ENCODE measurements at places on chromosomes 6 and 20.

DNA sequence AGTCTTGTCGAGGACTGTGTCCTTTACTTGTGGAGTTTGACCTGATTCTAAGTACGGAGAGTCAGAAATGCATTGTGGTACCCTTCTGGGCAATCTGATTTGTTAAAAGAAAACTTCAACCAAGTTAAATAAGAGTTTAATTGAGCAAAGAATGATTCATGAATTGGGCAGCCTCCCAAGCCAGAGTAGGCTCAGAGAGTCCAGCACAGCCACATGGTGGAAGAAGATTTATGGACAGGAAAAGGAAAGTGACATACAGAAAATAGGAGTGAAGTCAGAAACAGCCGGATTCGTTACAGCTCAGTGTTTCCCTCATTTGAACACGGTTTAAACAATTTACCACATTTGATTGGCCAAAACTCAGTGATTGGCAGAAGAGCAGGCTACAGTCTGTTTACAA, 329.2 kb downstream of the DHX35 start:
- no peak for DNase-seq

GRCh38 chr20:45407067-45407745, 883 bp upstream of the DBNDD2 start:
- DNase-seq: no peak

DNA sequence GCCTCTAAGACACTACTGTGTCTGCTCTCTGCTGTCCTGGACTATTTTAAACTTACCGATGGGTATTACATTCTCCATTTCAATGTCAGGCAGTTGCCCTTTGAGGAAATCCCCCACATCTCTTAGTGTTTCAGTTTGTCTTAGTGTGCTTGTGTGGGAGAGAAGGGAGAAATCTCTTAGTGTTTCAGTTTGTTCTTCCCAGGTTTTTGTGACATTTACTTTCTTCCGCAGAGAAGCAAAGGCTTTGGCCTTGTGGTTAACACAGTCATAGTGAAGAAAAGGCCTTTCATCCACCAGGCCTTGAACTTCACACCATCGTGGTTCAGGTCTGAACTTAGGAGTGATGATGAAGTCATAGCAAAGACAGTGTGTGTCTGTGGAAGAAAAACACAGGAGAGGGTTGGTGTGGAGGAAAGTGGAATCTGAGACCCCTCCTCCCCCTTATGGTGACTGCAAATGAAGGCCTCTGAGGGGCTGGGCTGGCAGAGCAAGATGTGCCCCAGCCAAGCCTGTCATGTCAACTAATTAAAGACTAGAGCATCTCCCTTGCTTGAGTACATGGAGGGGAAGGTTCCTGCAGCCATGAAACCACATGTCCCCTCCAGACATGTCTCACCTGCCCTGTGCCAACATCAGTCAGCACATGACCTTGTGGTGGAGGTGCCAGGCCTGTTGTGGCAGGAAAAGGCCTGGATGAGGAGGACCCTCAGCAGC, 23.9 kb downstream of the RAET1L start:
- DNase-seq: no peak

DNA sequence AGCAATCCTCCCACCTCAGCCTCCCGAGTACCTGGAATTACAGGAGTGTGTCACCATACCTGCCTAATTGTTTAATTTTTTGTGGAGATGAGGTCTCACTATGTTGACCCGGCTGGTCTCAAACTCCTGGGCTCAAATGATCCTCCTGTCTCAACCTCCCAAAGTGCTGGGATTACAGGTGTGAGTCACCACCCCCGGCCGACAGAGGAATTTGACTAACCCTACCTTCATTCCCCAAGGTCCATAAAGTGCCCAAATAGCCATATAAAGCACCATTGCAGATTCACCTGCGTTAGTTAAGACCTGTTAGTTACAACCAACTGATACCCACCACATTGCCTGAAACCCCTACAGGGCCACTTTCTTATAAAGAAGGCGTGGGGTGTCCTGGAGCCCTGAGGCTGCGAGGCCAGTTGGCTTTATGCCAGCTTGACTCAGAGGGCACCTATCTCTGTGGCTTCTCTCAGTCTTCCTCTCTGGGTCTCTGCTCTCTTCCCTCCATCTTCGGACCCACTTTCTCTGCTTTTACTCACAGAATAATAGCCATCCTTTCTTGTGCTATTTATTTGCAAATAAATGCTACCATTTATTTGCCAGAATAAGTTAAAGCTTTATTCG, 65.6 kb downstream of the SLC2A10 start:
- DNase-seq: no peak

GRCh38 chr20:1184638-1185315, at the start of gene TMEM74B:
TSS of gene TMEM74B (minus strand) at chr20:1184981. CDS start at chr20:1183801, 1,180 bp downstream.
- DNase-seq: no peak

DNA sequence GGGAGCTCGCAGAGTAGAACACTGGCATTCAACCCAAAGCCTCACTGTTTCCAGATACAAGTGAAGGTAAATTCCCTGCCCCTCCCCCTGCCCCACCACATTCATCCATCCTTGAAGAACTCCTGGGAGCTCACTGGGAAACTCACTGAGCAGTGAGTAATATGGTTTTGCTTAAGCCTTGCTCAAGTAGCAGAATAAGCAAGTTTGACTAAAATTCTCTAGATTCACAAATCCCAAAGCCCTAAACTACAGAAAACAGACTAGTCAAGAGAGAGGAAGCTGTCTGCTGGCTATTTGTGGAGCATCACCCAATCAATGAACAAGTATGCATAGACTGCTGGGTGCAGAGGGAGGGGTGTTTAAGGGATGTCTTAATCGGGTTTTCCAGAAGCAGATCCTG, 82.1 kb downstream of the UNC5CL start:
- DNase-seq: no peak

DNA sequence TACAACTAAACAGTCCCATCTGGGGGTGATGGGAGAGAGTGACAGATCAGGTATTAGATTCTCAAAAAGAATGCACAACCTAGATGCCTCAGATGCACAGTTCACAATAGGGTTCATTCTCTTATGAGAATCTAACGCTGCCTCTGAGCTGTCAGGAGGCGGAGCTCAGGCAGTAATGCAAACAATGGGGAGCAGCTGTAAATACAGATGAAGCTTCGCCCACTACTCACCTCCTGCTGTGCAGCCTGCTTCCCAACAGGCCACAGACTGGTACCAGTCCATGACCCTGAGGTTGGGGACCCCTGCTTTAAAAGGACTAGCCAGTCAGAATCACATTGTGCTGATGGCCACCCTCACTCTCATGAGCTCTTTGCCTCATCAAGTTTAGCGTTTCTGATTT, 247.0 kb upstream of the KCNQ5 start:
- DNase-seq: no peak

DNA sequence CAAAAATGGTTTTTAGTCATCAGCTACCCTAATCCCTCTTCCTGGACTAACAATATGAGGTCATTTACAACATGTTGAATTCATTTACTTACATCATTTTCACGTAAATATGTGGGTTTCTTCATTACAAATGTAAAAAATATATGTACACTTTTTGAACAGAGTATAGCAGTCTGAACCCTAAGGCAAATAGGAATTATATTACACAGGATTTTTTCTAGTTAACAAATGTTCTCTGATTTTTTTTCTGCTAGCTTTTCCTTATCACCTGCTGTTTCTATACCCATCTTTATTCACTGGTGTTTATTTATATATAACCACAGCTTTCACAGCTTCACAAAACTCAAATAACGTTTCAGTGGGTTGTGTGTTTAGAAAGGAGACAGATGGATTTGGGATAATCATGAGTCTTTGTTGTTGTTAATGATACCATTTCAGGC, 21.0 kb upstream of the CD2AP start:
- DNase-seq: no peak

- DNase-seq: no peak
Observed at GRCh38 chr20:63293456-63293855, 470 bp downstream of the COL20A1 start.

GRCh38 chr6:169073311-169073710, 180.3 kb downstream of the THBS2 start:
- DNase-seq: no peak

DNA sequence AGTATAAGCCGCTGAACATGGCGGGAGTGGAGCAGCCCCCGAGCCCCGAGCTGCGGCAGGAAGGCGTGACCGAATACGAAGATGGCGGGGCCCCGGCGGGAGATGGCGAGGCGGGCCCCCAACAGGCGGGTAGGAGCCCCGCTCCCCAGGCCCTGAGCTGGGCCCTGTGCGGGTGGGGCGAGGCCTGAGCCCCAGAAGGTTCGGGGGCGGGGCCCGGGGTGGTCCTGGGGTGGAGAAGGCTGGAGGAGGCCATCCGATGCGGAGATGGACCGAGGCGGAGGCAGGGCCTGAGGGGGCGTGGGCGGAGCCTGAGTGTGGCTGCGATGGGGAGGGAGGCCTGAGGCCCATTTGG, 7.1 kb downstream of the L3MBTL1 start:
- DNase-seq: no peak

GRCh38 chr20:33442136-33443005, 1.2 kb downstream of the SNTA1 start:
- no peak for DNase-seq

DNA sequence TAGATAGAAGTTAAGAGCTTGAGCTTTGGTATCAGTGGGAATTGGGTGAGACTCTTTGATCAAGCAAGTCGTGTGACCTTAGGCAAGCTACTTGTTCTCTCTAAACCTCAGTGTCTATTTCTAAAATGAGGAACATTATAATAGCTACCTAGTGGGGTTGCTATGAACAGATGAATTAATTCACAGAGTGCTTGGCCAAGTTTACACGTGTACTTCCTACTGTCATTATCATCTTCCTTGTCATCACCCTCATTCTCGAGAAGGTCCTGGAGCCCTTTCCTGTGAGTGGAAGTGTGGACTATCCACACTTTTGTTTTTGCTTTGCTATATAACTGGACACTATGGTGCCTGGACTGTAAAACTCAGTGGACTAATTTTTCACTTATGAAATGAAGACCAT, 64.0 kb downstream of the BCKDHB start:
- DNase-seq: no peak

DNA sequence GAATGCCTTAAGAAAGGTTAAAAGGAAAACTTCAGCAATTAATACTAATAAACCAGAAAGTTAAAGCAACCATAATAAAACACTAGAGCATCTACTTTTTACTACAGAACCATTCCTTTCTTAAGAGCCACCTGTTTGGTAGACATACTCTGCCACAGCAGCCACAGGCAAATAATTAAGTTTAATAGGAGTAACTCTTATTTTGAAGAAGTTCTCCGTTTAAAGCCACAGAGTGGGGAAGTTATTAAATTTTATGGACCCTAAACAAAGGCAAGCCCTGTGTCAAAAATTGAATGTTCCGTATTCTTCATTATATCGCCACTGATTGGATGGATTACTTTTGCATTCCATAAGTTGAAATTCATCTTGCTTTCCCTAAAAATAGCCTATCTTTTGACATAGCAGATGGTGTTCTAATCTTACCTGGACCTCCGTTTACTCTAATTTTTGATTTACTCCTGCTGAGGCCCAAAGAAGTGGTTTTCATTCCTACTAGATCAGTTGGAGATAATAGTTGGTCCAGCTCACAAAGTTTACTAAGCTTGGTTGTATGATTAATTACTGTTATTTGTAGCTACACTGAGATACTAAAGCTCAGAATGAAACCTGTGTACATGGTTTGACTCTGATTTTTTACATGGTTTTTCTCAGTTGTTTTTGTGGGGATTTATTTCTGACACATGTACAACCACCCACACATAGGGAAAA, 140.4 kb upstream of the SUPT3H start:
- DNase-seq: no peak

DNA sequence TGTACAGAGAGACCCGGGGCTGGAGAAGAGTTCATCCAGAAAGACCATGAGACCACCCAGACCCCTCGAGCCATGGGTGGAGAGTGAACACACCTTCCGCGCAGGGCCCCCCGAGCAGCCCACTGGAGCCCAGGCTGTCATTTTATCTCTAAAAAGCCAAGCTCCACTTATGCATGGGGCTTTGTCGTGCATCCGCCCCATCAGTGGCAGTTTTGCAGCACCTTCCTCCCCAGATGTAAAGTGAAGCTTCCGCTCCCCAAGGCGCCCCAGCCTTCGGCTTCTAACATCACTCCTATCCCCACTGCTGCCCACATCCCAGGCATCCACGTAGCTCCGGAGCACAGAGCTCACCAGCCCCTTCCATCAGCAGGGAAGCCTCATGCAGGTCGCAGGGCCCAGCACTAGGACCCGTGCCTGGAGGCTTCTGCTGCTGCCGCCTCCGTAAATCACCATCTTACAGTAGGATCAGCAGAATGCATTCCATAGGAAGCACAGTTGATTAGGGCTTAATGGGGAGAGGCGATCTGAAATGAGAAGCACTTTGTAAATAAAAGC, 301.1 kb downstream of the TAF4 start:
- DNase-seq: no peak

GRCh38 chr20:37690626-37691369, 3.0 kb upstream of the CTNNBL1 start:
- no peak for DNase-seq

DNA sequence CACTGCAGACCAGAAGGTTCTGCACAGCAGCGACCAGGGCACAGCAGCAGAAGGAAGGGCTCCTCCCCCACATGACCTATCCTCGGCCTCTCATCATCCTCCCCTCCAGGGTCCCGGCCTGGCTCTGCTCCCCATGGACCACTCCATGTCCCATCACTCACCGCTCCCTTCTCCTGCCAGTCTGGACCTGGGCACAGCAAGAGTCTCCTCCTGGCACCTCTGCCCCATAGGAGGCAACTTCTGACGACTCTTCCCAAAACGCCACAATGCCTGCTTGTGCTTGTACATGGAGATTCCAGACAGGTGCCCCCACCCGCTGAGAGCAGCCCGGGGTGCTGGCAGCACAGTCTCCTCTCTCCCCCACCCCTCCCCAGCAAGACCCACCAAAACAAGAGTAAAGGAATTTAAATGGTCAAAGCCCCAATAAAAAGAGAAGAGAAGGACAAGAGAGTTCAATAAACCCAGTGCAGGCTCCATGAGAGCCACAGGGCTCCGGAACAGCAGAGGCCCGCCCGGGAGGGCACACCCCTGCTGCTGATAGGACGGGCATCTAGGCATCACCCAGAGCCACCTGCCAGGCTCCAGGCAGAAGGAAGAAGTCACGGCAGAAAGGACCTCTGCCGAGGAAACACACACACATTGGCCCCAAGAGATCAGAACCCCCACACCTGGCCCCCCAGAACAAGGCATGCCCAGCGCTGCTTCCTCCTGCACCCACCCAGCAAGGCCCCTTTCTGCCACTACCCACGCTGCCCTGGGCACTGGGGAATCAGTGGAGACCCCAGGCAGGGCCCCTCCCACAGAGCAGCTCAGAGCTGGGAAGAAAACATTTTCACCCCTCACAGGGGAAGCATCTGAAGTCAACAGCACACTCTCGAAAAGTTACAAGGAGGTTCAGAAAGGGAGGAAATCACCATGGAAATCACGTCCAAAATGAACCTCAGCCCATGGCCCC, 15.2 kb downstream of the TAF4 start:
- no peak for DNase-seq

- DNase-seq: no peak
Observed at GRCh38 chr6:43124481-43124880, 46.6 kb upstream of the SRF start.

GRCh38 chr6:83006270-83006905, 59.3 kb downstream of the UBE3D start:
- no peak for DNase-seq

GRCh38 chr6:130070792-130071191, 52.4 kb downstream of the L3MBTL3 start:
- DNase-seq: peak; percentile 7

All from CD4-positive, alpha-beta T cell treated with Interleukin-12 subunit alpha and Interleukin-12 subunit beta, for 1 hour (primary cell).